NCI-H1436 (cell line): ENCODE measurements at places on chromosomes 2 and 18.

DNA sequence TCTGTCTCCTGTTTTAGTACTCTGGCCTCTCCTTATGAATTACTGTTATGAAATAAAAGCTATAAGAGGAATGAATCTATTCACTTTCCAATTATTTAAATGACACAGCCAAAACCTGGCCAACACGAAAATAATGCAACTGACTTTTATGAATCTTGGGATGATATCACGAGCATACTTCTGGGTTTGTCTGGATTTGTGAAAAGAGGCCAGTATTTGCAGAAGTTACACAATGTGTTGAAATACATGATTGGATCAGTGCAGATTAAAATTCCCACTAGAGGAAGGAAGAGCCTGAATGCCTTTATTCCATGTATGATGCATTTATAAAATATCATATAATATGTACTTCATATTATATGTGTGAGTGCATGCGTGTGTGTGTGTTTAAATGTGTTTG lies 418.2 kb downstream of the GRB14 start:
- no peak for DNase-seq

DNA sequence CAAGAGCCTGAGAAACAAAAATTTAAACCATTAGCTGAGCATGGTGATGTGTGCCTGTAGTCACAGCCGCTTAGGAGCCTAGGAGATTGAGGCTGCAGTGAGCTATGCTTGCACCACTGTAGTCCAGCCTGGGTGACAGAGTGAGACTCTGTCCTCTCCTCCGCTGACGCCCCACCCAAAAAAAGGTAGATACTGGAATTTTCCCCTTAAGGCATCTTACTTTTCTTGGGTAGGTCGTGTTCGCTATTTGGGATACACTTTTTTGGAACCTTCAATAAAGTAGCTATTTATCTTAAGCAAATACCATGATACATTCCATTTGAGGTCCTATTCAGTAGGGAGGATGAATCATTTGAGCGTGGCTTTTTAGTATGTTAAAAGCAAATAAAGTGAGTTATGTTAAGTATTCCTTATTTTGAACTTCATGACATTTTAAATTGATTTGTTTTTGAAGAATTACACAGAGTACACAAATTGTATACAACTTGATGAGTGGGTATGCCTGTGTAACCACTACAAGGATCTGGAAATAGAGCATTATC lies 38.7 kb downstream of the RALBP1 start:
- no peak for DNase-seq

- DNase-seq, result no peak
These were observed 4.4 kb downstream of the GCKR start for GRCh38 chr2:27501042-27501441.

DNA sequence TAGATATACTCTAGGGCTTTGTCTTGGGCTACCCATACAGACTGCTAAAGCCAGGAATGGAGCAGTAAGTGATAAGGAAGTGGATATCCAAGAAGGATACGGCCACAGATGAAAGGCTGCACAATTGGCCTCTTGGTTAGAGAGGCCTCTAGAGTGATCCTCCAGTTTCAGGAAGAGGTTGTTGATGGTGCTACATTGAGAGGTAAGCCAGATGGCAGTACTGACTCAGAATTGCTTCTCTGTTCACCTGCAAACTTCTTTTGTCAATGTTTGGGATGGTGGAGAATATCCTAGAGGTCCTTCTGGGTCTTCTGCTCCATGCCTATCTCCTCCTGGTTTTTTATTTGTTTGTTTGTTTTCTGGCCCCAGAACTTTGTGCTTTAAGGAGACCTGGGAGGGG lies 226.8 kb upstream of the LRRTM1 start:
- no peak for DNase-seq

DNA sequence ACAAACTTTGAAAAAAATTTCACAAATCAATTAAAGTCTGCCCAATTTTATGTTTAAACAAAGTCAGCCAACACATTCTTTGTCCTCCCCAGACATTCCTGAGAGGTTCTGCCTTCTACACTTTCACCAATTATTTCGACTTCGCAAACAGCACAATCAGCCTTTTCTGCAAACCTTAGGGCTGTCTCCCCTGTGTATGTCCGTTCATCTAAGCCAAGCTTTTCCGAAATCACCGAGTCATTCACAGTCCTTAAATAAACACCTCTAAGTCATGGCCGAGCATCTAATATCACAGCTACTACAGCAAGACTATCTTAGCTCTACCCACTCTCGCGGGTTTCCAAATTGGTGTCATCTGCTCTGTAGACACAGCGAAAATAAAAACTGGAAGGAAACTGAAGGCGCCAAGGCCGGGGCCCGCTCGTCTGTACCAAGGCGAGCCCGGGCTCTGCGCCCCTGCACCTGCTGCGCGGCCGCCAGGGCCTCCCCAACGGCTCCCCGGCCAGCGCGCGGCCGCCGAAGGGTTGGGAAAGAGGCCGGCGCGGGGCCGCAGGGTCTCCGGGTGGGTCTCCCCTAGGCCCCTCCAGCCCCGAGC lies 730 bp downstream of the ODC1 start:
- DNase-seq, result no peak

DNA sequence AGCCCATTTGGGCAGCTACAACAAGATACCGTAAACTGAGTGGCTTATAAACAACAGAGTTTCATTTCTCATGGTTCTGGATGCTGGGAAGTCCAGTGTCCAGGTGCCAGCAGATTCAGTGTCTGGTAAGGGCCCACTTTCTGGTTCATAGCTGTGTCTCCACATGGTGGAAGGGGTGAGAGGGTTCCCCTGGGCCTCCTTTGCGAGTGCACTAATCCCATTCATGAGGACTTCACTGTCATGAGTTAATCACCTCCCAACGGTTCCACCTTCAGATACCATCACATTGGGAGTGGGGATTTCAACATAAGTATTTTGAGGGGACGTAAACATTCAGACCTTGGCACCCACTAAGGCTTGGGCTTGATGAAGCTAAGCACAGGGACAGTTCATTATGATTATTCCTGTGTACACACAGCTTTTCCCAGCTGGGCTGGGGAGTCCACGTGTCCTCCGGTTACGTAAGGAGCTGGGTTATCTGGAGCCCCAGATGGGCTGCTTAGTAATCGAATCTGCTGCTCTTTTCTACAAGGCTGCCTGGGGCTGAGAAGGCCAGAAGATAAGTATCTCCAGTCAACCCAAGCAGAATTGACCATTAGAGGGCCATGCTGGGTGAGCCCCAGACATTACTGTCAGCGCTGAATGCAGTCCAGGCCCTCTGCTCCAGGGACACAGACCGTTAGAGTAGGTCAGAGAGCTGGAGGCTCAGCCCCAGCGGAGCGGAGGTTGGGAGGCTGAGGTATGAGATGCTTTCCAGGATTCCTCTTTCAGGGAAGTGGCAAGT lies 42.7 kb downstream of the EPAS1 start:
- DNase-seq, result no peak

- no peak for DNase-seq
These were observed 29.4 kb upstream of the NCOA1 start for GRCh38 chr2:24461685-24462084.

GRCh38 chr2:24513281-24514071 lies 22.4 kb downstream of the NCOA1 start:
- DNase-seq, result no peak

- peak; percentile 3 for DNase-seq
These were observed 116.3 kb upstream of the PGAP1 start for GRCh38 chr2:197042739-197043196.

GRCh38 chr2:149446748-149447147 lies 116.4 kb downstream of the LYPD6 start:
- DNase-seq, result peak; percentile 57

GRCh38 chr2:7884338-7884737 lies 797.5 kb upstream of the ID2 start:
- no peak for DNase-seq

DNA sequence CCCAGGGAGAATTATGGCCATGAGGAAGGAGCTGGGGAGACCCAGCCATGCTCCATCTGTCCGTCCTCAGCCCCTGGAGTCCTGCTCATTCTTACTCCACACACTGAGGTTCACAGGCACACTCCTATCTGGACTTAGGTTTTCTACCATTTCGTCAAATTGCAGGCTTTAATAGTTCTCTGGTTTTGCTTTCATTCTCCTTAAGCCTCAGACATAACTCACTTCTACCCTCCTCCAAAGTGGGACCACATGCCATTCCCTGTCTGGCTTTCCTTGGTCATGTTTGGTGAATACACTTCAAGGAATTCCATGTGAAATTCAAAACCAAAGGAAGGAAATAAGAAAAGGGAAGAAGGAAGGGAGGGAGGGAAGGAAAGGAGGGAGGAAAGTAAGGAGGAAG lies 115.7 kb downstream of the CMPK2 start:
- DNase-seq, result no peak

DNA sequence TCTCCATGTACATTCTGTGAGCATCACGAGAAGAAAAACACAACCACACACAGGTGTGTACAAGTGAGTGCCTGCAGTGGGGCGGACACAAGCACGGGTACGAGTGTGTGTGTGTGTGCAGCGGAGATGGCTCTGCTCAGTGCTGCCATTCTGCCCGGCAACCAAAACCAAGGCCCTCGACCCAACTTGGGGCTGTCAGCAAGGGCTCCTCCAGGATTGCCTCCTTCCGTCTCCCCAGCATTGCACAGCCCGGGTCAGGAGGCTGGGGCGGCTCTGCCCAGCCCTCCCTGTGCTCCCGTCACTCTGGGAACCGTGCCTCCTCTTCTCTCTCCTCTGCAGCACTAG lies 66.5 kb downstream of the PXDN start:
- no peak for DNase-seq

- no peak for DNase-seq
These were observed 576.8 kb downstream of the SATB2 start for GRCh38 chr2:198880986-198881385.

GRCh38 chr2:119723784-119724467 lies 35.8 kb upstream of the PTPN4 start:
- no peak for DNase-seq

DNA sequence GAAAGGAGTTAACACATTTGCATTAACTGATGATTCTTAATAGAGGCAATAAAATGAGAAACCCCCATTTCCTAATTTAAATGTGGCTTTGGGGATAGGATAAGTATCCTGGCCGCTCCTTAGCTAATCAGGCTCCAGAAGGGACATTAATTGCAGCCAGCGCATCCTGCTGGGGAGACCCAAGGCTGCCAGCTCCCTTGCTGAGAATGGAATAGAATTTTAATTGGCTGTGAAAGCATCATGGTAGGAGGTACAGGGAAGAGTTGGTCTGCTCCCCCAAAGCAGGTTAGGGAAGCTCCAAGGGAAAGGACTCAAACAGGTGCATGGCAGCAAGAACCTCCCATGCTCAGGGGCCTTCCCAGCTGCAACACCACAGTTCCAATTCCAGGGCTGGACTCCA lies 71.4 kb downstream of the MARCHF4 start:
- DNase-seq, result no peak

- DNase-seq, result no peak
These were observed 254.0 kb upstream of the RBMS1 start for GRCh38 chr2:160747501-160748170.

DNA sequence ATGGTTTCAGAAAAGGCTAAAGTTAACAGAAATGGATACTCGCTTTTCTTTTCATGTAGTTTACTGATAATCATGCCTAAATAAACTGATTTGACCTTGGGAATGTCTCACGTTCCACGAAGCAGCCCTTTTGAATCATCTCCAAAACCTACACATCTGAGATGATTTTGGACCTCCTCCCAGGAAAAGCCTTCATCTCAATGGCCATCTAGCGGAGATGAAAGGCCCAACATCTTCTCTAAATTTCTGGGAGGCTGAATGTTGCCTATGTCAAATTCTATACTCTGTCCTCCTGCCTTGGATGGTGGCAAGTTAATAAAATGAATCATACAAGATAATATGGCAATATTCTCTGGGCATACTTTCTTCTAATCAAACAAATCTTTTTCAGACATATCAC lies 448.5 kb downstream of the ZEB2 start:
- no peak for DNase-seq

GRCh38 chr2:242057379-242058040 lies 188.0 kb downstream of the RTP5 start:
- DNase-seq, result no peak

DNA sequence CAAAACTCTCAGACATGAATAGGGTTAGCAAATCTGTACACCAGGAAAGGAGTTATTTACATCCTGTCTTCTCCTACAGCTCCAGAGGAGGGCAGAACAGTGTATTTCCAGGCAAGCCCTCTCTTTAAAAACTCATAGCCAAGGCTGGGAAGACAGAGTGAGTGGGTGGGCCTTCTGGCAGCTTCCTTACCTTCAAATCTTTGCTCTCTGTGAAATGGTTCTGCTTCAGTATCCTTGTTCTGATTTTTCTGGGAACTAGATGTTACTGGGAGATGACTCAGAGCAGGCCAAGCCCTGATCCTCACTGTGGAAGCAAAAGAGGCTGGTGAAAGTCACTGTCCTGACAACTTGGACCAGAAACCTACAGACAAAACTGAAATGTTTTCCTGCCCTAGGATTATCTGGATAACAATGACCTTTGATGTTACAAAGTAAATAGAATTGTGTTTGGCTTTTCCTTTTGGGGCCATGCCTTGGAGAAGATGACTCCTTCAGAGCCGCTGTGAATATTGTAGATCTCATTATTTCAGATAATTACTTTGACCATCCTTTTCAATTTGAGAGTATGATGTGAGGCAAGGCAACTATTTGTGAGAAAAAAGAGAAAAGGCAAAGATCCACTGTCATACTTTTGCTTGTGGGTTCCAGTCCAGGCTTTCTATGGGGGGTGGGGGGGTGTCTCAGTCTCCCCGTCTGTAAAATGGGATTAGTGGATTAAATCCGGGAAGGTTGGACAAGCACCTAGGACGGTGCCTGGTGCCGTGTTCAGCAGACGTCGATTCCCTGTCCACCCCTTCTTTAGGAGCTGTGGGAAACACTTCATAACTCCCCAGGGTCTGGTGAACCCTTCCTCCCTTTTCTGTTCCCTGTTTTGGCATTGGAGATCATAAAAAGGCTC lies 644 bp upstream of the QPCT start:
- DNase-seq, result no peak

DNA sequence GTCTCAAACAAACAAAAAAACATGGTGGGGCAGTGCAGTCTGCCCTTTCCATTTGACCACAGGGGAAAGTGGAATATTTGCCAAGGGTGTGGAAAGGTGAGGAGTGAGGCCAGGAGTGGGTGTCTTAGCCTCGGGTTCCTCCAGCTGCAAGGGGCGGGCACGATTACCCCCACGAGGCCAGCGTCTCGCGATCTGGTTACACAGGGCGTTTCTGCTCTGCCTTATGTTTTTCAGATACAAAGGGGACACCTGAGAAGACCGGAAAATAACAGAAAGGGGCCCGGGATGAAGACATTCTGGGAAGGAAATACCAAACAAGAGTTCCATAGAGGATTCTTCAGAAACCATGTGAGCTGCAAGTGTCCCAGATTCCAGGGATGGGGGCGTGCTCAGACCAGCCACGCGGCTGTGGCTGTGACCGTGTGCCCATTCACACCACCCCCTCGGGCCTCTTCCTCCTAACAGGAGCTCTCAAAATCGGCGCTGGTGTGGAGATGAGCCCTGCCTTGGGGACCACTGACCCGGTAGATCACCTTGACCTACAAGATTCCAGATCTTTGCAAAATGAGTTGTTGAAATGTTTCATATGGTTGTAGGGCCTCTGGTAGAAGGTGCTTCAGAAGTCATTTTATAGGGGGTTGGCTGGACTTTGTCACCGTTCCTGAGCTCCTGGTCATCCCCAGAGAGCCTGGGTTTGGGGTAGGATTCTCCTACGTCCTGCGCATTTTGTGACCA lies 34.2 kb downstream of the FAM178B start:
- no peak for DNase-seq
